NCI-H1694 (cell line): ENCODE measurements at places on chromosomes 3 and 15.
A peak's percentile ranks its signal among the peaks of the same experiment; 100 is the strongest.

- DNase-seq, result no peak
Observed at GRCh38 chr3:192611411-192611810, 115.9 kb downstream of the FGF12 start.

- no peak for DNase-seq
Observed at GRCh38 chr3:8743911-8744310, 10.3 kb downstream of the CAV3 start.

DNA sequence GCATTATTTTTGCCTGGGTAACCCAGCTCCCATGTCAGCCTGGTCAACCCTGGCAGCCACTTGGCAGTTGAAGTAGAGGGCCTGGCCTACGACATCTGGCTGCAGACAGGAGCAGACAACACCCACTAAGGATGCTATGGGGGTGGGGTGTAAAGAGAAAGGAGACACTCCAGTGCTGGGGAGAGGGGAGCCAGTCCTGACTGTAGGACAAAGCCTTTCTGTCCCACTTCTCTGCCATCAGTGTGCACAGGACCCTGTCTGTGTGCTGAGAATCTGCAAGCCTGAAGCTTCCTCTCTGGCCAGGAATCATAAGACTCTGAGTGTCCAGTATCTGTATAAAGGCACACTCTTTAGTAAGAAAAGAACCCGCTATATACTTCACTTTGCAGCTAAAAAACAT is 96.3 kb upstream of the CHRM5 start:
- no peak for DNase-seq

DNA sequence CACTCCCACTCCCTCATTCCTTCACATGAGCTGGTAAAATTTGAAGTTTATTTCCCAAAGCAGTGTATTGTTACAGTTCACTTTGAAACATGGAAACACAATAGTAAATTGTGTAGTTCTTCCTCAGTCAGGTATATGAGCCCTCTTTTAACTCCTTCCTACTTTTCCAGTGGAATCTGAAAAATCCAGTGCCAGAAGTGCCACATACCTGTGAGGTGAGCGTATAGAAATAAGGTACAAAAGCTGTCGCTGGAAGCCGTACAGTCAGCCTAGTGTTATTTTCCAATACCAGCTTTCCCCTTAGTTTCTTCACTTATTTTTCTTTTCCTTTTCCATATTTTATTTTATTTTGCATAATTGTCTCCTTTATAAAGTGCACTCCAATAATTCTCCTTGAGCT is 81.7 kb upstream of the CADM2 start:
- no peak for DNase-seq

DNA sequence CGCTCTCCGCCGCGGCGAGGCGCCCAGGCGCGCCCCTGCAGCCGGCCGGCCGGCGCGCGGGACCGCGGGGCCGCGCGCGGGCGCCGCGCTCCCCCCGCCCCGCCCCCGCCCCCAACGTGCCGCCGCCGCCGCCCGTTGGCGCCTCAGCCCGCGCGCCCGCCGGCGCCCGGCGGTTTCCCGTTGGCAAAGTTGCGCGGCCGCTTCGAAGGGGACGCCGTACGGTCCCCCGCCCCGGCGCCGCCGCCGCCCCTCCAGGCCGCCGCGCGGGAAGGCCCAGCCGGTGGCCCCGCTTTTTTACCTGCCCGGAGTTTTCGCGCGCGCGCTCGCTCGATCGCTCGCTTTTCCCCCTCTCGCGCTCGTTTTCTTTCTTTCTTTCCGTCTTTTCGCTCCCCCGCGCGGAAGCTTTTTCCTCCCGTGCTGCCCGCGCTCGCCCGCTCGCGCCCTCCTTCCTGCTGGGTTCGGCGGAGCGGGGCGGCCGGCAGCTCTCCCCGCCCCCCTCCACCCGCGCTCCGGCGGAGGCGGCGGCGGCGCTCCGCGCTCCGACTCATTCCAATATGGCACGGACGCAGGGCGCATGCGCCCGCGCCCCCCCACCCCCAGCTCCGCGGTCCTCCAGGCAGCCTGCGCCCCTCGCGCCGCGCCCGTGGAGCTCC is at the start of gene SFMBT1:
Gene SFMBT1, minus strand, starts transcription at position 556 of the 653 bp plus-strand sequence. CDS start 76,945 bp downstream, outside the sequence.
- DNase-seq, result no peak

GRCh38 chr3:196634224-196634623 is 5.3 kb upstream of the NRROS start:
- no peak for DNase-seq

GRCh38 chr15:45662375-45662774 is 27.5 kb downstream of the SQOR start:
- DNase-seq, result no peak

DNA sequence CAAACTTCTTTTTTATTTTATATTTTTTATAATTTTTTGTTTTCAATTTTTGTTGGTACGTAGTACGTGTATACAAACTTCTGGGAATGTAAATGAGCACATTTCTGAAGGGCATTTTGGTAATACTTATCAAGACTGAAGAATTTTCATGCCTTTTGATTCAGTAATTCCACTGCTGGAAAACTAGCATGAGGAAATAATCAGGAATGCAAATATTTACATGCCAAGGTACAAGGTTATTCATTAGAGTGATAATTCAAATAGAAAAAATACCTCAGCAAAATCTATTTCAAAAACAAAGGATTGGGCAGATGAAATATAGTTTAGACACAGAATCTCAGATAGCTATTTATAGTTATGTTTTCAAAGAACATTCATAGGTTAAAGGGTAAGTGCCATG is 128.7 kb downstream of the DMXL2 start:
- DNase-seq, result no peak

DNA sequence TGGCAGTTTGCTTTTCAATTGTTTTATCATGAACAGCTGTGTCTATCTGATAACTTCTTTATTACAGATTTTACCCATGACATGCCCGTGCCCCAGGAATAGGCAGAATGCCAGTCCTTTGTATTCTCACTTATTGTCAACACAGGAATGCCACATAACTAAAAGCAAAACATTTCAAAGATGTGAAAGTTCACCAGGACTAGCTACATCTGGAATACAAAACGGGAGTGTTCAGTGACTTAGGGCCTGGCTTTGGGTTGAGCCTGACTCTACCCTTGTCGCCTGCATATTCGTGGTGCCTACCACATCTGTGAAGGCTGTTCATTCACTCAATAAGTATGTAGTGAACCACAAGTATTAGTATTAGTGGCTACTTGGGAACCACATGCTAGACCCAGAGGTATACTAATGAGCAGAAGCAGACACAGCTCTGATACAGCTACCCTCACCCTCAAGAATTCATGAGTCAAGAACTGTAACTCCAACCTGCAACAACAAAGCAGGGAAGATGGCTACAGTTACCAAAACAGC is 2.9 kb downstream of the TNFSF10 start:
- DNase-seq, result no peak

GRCh38 chr3:112379020-112379690 is 46.2 kb downstream of the CD200 start:
- DNase-seq, result no peak

GRCh38 chr3:193212844-193213243 is 28.2 kb upstream of the PLAAT1 start:
- no peak for DNase-seq

DNA sequence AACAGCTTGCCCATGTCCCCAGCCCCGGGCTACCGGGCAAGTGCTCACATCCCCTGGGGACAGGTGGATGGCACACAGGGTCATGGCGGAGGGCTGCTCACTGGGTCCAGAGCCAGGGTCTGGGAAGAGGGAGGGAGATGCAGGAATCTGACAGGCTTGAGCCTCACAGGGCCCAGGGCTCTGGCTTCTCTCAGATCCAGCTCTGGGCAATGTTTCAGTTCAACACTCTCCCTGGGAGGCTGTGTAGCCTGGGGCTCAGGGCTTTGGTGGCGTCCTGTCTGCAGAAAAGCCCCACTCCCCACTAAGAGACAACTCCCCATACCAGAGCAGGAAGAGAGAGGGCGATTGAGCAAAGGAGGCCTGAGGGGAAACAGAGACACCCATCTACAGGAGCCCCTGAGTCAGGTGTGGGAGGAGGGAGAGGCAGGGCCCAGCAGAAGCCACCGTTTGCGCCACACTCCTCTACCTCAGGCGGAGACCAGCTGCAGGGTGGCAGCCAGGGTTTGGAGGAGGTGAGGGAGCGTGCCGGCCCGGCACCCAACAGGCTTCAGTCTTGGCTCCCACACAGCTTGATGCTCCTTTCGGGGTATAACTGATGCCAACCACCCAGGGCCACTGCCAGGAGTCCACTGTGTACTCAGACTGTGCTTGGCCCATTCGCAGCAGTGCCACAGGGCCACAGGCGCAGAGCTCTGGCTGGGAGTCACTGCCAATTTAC is 16.8 kb upstream of the SRP14 start:
- DNase-seq, result no peak

DNA sequence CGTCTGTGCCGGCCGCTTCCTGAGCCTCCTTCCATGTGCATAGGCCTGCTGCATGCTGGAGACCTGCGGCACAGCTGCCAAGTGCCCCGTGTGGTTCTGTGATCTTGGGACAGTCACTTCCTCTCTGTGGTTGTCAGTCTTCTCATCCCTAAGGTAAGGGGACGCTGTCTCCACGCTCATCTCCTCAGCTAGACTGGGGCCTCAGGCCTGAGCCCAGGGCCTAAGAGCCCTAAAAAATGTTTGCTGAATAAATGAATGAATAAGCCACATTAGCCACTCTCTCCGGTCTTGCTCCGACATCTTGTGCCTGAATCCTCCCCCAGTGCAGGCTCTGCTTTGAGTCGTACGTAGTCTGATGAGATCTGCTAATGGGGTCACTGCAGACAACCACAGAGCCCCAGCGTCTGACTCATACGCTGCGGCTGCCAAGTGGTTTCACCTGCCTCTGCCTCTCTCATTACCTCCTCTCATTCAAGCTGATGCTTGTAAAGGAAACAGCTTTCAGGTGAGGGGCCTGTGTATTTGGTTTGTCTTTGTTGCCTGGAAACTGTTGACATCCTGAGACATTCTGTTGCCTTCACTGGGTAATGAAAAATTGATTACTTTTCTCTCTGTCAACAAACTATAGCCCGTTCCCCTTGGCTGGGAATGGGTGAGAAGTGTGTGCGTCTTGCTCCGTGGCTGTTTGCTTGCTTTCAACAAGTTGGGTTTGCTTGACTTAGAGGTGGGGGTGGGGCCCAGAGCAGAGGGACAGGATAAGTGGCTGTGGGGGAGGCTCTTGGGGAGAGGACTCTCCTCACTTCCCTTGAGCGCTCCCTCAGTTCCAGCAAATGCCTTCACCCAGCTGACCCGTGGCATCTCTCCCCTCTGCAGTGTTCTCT is 15.9 kb downstream of the RPLP1 start:
- DNase-seq, result no peak

DNA sequence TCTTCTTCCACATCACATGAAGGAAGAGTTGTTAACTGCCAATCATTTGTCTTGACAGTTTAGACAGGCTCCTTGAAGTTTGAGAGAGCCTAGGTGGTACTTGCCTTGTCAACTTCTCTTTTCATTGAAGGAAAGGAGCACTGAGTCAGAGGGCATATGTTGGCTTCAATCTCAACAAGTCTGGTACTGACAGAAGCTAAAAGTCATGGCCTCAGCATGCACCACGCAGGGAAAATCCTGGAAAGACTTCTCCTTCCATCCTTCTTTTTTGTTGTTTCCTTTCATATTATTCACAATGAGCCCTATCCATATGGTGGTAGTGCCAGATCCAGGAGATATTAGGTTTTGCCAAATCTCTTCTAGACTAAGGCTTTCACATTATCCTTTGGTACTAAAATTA is 1272.5 kb downstream of the ROBO1 start:
- DNase-seq, result no peak

DNA sequence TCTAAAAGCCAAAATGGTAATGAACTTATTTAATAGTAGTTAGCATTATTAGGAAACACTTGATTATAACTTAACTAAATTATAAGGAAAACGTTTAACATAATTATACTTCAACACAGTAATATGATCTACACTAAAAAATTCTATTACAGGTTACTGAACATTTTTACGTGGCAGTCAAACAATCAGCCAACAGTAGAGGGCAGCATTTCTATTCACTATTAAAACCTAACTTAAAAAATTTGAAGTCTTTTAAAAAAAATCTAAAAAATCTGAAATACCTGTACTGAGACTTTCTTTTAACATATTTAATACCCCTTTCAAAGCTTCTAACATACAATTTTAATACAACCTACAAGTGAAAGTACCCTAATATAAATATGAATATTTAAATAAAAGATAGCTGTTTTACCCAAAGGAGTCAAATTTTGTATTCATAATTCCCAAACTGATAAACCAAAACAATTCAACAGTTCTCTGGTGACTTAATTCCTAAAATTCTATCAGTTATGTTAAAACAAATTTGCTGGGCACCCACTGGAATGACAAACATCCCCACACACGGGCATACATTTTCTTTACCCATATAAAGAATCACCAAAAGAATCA is 41.5 kb downstream of the DLG1 start:
- DNase-seq, result peak; percentile 72

DNA sequence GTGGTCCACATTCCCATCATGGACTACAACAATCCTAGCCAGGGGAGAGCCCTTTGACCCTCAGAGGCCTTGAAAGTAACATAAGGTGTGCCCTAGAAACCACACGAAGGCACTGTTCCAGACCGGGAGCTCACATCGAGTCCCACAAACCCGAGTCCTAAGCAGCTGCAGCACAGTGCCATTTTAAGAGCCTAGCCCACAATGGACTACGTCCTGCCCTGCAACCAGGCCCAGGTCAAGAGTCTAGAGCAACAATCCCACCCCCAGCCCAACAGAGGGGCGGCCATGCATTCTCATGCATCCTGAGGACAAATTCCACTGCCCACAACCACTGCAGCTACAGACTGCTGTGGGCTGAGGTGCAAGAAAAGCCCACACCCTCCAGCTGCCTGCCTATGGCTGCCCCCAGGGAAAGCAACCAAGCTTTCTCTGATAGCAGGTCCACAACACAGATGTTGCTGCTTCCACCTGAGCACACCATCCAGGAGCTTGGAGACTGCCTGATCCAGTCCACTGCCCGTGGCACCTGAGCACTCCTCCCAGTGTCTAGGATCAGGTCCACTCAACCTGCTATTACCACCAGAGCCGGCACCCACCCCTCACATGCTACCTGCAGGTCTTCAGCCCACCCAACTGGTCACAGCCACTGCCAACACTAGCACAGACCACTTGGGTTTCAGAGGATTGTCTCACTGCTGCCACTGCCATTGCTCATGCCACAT is 56.8 kb downstream of the IGSF11 start:
- no peak for DNase-seq

- DNase-seq, result no peak
Observed at GRCh38 chr15:100761290-100761935, 118.2 kb upstream of the ALDH1A3 start.
